ENCODE measurements at places on chromosomes 16 and 17. TPM values are rescaled to one million over a fixed set of nuclear protein-coding genes. Genes with fewer than 3 reads are reported as not detected.
A peak's percentile ranks its signal among the peaks of the same experiment; 100 is the strongest.

ZG16 gene
- total RNA-seq = not detected

ENO3 gene
- total RNA-seq = 4.8 TPM

AARS1 gene
- 219 TPM for total RNA-seq

- peak; percentile 90 for DNase-seq
These were observed at the start of gene FOXJ1 for GRCh38 chr17:76141212-76142038. FOXJ1 (minus strand) TSS chr17:76141245; CDS start chr17:76140395, 850 bp downstream.

GRCh38 chr17:42287305-42287976 lies 857 bp upstream of the STAT5A start:
- peak; percentile 52 for DNase-seq

DNA sequence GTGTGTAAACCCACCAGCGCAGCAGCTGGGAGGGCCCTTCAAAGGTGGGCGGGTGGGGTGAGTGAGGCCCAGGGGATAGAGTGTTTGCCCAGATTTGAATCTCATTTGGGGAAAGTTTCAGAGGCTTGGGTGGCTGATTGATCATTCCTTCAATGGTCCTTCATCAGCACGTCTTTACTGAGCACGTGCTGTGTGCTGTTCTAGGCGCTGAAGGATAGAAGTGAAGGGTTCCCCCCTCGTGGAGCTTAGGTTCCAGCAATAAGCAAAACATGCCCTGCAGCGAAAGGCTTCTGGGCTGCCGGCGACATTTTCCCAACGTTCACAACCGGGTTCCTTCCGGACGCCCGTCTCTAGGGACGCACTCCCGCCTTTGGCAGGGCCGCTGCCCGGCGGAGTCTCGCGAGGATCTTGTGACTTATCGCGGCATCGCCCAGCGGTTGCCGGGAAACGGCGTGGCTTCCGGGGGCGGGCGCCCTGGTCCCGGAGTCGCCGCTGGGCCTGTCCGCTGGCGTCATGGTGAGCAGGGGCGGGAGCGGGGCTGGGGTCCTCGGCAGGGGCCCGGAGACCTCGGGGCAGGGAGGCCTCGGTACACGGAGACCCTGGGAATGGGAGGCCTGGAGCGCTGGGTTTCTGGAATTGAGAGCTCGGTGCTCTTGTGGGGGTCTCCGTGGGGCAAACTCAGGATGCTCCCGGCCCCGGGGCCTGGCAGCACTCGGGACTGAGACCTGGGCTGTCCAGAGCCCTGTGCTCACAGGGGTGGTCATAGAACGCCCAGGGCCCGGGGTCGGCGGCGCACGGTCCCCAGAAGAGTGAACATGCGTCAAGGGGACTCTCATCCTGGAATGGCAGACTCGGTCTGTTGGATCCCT lies 3.2 kb upstream of the DBNDD1 start:
- DNase-seq = peak; percentile 83

DNA sequence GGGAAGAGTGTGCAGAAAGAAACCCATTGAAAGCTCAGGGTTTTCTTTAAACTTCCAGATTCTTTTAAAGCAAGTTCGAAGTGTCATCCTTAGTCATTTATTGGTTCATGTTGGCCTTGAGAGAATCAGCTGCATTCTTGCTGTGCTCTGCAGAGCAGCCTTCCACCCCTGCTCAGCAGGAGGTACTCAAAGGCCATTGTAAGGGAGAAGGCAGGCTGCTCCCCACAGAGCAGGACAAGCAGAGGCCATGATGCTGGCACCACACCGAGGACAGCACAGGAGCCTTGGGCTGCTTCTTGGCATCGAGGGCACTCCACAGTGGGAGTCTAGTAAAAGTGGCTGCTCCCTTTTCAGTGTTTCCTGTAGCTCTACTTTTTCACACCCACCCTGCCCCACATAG lies 29.6 kb downstream of the NMT1 start:
- DNase-seq = no peak

GRCh38 chr16:55040366-55041086 lies 109.9 kb downstream of the IRX5 start:
- DNase-seq = no peak

MPV17L gene
- total RNA-seq = 17.9 TPM

HSD17B1 gene
- total RNA-seq = 7.0 TPM

- no peak for DNase-seq
These were observed 17.7 kb downstream of the KSR1 start for GRCh38 chr17:27473748-27474609.

PNPO gene
- 37.4 TPM for total RNA-seq

DNA sequence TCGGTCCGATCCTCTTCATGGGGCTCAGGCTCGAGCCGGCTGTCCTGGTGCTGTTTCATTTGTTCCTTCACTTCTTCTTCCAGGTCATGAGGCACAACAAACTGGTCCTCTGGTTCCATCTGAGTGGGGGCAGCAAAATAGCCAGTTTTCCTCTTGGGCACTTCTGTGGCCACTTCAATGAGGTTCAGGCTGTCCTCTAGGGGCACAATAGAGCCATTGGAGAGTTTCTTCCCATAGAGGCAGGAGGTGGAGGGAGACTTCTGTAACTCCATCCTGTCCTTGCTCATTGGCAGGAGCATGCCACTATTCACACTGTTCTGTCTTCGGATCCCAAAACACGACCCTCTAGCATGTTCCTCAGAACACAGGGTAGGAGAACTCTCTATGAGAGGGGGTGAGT lies 22.9 kb downstream of the MARVELD3 start:
- DNase-seq = no peak

DNA sequence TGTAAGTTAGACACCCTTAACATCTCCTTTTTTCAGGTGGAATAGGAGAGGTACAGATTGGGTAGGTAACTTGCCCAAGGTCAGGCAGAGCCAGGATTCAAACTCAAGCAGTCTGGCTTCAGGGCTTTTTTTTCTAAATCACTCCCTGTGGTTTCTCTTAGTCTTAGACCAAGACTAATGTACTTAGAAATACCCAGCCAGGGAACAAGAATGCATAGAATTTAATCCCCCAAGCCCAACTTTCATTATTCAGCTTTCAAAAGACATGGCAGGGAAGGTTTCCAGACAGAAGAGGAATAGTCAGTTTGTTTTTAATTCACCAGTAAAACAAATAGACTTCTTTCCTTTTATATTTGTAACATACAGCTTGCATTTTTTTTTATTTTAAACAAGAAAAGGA lies 305.2 kb upstream of the RBFOX1 start:
- DNase-seq = no peak

DNA sequence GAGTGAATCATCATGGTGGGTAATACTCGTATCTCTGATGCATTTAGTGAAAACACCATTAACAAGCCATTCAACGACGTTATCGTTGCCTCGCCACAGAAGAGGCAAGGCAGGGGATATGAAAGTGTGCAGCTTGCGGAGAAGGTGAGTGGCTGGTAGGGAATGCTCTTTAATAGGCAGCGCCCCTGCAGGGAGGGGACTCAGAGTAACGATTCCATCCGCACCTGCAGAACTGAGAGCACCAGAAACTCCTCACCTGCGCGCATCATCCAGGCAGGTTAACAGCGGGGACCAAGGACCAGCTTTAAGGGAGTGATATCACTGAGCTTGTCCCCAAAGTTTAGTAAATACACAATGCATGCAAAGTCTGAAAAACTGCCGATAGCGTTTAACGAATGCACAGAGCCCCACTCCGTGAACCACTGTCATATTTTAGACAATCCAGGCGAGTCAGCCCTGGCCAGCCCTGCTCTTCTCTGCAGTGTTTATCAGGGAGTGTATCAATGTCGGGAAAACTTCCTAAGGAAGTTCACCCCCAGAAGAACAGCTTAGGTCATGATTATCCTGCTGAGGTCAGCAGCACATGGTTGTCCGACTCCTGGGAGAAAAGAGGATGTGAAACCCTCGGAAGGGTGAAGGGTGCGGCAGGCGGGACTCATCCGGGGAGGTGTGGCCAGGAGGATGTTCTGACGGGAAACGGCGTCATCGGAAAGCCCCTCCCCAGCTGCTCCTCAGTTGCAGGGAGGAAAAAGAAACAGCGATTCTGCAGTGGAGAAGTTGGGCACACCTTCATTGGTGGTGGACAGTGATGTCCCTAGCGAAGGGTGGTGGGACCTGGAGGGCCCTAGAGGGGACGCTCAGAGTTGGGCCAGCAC lies 68.5 kb upstream of the DNAH17 start:
- no peak for DNase-seq

SPATA32 gene
- not detected for total RNA-seq

DNA sequence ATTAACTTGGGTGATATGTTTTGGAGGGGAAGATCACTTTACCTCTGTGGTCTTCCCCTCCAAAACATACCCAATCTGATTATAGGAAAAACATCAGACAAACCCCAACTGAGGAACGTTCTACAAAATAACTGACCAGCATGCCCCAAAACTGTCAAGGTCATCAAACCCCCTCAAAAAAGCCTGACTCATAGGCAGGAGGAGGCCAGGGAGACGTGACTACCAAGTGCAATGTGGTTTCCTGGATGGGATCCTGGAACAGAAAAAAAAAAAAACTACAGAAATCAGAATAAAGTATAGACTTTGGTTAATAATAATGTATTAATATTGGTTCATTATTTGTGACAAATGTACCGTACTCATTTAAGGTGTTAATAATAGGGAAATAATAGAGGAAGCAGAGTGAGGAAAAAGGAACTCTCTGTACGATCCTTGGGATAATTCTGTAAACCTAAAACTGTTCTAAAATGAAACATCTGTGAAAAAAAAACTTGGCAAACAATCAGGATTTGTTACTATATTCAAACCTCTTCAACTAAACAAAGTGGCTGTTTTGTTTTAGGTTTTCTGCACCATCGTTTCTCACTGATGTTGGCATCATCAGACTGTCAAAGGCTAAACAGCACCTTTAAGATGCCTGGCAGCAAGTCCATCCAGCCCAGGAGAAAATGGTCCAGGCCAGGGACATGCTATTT lies 266.7 kb upstream of the SDK2 start:
- no peak for DNase-seq
